ENCODE measurements at places on chromosomes 13 and 19. TPM values are rescaled to one million over a fixed set of nuclear protein-coding genes. Genes with fewer than 3 reads are reported as not detected.

Gene RHPN2
- 1.3 TPM for polyA plus RNA-seq

Gene DLEU7
- polyA plus RNA-seq: 0.43 TPM

Gene ATXN8OS
- not detected for polyA plus RNA-seq

Gene GDF15
- 0.57 TPM for polyA plus RNA-seq

Gene VSTM2B
- not detected for polyA plus RNA-seq

Gene ZNF525
- 7.1 TPM for polyA plus RNA-seq

Gene TTC9B
- 0.24 TPM for polyA plus RNA-seq

Gene ZNF100
- 6.3 TPM for polyA plus RNA-seq

Gene DCT
- polyA plus RNA-seq: 4.4 TPM

Gene CCDC70
- polyA plus RNA-seq: not detected

Gene ADGRE3
- 0.70 TPM for polyA plus RNA-seq

Gene CEACAM8
- polyA plus RNA-seq: 0.19 TPM

Gene GAPDHS
- polyA plus RNA-seq: not detected

Gene ALKBH7
- 35.2 TPM for polyA plus RNA-seq

Gene ARHGEF7
- not detected for polyA plus RNA-seq

Gene TMPRSS9
- 0.28 TPM for polyA plus RNA-seq

Gene SHFL
- polyA plus RNA-seq: 23.1 TPM
